Stimulated activated CD4-positive, alpha-beta T cell treated with anti-CD3 and anti-CD28 coated beads, Interleukin-15, amount 100 ng/mL, for 24 hours (primary cell): ENCODE measurements at places on chromosomes 2 and 18.

DNA sequence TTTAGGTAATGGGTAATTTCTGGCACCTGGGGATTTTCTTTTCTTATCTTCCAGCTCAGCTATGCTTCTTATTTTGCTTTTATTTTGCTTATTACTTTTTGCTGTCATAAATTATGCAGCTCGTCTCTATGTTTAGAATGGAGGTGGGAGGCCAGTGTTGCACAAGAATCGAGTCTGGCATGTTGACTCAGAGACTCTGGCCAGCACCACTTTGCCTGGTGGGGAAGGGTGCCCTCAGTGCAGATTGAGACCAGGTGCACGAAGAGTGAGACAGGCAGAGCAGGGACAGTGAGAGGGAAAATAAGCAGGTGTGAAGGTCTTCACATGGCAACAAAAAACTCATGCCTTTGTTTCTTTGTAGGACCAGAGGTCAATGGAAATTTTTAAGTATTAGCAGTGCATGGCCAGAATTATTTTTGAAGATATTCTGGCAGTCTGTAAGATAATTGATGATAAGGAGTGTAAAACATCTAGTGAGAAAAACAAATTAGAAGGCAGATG lies 59.2 kb upstream of the SLC5A7 start:
- DNase-seq: no peak

DNA sequence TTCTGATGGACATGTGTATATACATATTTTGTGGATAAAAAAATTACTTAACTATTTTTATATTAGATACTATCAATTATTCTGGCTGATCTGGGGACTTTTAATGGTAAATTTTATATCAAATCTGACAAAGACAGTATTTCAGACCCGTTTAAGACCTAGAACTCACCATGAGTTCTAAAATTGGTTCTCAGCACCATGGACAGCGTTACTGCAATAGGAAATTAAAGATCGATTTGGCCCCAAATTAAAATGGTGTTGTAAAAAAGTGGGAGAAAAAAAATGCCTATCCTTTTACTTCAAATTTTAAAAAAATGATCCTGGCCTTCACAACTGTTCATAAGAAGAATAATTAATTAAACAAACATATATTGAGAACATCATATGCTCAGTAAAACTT lies 919 bp upstream of the SCN2A start:
- no peak for DNase-seq

GRCh38 chr18:32810314-32810713 lies 37.5 kb upstream of the KLHL14 start:
- no peak for DNase-seq

- DNase-seq: no peak
Observed at GRCh38 chr2:19689646-19690168, 212.1 kb downstream of the TTC32 start.

DNA sequence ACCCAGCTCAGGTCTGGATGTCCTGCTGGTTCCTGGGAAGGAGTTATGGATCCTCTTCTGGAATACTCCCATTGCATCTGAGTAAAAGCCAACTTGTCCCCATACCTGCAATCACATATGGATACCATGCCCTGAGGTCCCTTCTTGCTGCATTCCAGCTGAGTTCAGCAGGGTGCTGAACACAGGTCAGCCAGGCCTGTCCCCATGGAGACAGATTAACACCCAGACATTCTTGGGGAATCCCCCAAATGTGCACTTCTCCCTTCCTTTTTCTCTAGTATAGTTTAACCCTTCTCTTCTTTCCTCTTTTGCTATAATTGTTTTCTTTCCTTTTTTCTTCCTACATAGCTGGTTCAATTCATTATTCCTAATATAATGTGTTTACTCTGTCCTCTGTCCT lies 799.6 kb upstream of the HS6ST1 start:
- no peak for DNase-seq
